Fibroblast of lung (primary cell): ENCODE measurements at places on chromosomes 11 and 22. TPM values are rescaled to one million over a fixed set of nuclear protein-coding genes. Genes with fewer than 3 reads are reported as not detected.
A peak's percentile ranks its signal among the peaks of the same experiment; 100 is the strongest.

The UCP3 gene
- 0.11 and 0.18 TPM in 2 replicates for polyA plus RNA-seq

The OR4D5 gene
- not detected in 2 replicates for polyA plus RNA-seq

The RAB38 gene
- 1.9 and 9.3 TPM in 2 replicates for polyA plus RNA-seq

The NCR3LG1 gene
- 5.2 and 6.0 TPM in 2 replicates for polyA plus RNA-seq

The JAML gene
- not detected in 2 replicates for polyA plus RNA-seq

DNA sequence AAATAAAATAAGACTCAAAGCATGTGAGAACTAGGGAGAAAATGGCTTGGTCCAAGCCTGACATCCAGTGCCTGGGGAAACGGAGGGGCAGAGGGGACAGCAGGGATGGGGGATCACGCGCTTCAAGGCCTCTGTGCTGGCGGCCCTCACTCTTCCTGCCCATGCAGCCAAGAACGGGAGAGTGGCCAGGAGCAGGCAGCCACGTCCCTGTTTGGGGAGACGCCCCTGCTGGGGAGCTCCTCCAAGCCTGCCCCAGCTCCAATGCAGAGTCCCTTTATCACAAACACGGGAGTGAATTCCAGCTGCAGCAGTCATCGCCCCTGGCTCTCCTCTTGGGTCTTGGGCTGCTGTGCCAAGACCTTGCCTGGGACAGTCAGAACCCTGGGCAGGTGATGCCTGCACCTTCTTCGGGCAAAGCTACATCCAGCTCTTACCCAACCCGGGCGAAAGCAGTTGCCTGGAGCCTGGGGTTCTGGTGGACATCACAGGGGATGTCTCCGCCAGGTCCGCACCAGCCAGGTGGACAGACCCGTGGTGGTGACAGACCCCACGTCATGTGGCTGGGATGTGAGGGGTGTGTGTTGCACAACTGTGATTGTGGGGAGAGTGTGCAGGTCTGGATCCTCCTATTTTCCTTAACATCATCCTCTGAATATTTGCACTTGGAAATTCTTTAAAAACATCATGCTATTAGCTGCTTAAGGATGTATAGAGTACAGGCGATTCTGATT lies 1391.3 kb downstream of the BRD1 start:
- DNase-seq: no peak

GRCh38 chr22:37749831-37750595 lies 53.2 kb downstream of the TRIOBP start:
- DNase-seq: peak; percentile 67

GRCh38 chr22:27972732-27973698 lies 54.0 kb upstream of the PITPNB start:
- DNase-seq: peak; percentile 45

DNA sequence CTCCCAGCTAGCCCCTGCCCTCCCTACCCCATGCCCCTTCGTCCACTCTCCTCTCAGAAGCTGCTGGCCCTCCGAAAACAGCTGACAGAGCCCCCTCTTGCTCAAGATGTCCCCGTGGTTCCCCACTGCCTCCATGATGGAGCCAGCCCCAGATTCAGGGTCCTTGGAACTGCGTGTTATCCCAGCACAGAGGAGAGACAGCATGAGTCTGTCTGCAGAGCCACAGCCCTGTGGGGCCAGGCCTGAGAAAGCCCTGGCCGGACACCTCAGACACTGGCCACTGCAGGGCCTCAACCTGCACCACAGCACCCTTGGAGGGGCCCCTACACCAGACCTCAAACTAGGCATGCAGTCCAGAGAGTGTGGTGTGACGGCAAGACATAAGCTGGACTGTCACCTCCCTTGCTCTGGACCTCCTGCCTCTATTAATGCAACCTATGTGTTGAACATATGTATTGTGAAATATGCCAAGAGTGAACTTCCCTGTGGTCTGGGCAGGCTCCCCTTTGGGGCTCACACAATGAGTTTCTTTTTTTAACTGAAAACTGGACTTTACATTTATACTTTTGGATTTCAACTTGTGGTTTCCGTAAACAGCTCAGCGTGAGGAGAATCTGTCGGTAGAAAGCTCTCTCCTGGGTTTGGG lies 9.6 kb downstream of the PNPLA5 start:
- DNase-seq: no peak

GRCh38 chr11:85776951-85777602 lies 33.9 kb downstream of the SYTL2 start:
- DNase-seq: no peak

DNA sequence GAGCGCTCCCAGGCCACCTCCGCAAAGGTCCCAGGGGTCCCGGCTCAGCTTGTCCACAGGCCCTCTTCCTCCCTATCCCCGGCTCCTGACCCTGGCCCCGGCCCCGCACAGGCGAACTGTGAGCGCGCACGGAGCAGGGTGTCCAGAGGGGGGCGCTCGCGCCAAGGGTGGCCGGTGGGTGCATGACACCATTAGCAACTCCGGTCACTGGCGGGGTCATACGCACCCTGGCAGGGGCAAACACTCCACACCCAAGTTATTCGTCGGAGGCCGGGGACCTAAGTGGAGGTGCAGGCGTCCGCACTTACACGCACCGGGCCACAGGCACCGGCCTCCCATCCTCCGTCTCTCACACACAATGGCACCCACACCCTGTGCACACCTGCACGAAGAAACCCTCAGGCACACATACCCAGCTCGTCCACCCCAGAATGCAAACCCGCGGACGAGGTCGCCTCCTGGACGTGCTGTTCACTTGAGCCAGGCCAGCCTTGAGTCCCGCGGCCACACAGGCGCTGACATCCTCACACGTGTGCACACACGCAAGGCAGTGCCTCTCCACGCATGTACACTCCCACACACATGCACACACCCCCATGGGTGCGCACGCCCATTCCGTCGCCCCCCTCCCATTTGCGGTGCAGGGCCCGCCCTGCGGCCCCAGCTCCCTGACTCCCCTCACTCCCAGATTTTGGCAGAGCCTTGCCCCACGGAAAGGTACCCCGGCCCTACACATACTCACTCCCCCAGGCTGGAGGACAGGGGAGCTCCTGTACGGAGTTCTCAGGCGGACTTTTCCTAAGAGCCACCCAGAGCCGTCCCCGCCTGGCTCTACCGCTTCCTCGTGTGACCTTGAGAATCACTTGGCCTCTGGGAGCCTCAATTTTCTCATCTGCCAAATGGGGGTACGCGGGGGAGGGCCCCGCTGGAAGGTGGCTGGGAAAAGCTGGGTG lies at the start of gene RASGRP2:
TSS of gene RASGRP2 (minus strand) at position 552 of the 953 bp plus-strand sequence. CDS start 1,276 bp downstream, outside the sequence.
- no peak for DNase-seq

DNA sequence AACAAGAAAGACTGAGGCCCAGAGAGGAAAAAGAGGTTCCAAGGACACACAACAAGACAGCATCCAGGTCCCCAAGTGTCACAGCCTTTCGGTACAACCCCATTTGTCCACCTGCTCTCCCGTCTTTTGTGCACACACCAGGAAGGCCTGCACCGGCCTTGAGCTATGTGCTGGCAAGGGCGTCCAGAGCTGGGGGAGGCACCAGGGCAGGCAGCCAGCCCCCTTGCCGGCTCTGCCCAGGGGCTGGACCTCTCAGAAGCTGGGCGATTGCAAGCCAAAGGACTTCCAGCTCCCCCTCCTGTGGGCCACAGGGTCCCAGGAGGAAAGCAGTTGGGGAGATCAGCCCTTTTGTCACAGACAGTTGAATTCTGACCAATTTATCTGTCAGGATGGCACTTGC lies 210.5 kb downstream of the MN1 start:
- DNase-seq: no peak

DNA sequence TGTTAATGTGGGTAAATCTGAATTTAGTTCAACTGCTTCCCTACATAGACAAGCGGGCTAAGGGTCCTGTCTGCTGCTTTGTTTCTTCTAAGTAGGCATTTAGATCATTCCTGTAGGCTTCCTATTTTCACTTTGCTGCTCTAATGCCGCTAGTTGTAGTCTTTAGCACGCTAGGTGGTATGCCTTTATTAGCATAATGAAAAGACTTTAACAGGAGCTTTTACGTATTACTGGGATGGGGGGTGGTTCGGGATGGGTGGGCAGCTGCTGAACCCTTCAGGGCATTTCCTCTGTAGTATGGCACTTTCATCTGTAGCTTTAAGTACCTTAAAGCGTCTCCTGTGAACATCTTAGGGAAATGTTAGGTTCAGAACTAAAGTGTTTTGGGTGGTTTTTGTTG lies 85.3 kb downstream of the GGT1 start:
- no peak for DNase-seq

GRCh38 chr11:126112547-126112946 lies 49.9 kb upstream of the CDON start:
- DNase-seq: no peak

DNA sequence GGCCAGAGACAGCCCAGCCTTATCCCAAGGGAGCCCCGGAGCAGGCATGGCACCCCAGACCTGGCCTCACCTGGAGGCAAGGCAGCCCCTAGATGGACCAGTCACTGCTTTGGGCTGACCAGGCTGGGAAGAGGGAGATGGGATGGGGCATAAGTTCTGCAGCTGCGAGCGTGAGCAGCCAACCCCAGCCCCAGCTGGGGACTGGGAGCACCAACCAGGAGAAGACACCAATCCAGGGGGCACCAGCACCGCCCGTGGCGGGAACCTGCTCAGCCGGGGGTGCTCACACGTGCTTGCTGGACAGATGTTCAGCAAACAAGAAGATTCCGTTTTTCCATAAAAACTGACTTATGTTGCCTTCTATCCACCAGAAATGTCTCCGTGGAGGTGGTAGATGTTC lies 16.2 kb upstream of the FADD start:
- DNase-seq: no peak

GRCh38 chr22:37209140-37209845 lies 3.0 kb downstream of the SSTR3 start:
- no peak for DNase-seq

DNA sequence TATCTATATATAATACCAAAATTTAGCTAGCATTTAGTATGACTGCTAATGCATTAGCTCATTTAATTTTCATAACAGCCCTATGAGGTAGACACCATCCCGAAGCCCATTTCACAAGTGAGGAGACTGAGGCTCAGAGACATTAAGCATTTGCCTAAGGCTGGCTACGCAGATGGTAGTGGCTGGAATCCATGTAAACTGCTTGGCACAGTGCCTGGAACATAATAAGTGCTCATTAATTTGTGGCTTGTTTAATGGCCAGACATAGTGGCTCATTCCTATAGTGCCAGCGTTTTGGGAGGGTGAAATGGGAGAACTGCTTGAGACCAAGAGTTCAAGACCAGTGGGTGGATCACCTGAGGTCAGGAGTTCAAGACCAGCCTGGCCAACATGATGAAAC lies 17.8 kb upstream of the TP53I11 start:
- DNase-seq: no peak

DNA sequence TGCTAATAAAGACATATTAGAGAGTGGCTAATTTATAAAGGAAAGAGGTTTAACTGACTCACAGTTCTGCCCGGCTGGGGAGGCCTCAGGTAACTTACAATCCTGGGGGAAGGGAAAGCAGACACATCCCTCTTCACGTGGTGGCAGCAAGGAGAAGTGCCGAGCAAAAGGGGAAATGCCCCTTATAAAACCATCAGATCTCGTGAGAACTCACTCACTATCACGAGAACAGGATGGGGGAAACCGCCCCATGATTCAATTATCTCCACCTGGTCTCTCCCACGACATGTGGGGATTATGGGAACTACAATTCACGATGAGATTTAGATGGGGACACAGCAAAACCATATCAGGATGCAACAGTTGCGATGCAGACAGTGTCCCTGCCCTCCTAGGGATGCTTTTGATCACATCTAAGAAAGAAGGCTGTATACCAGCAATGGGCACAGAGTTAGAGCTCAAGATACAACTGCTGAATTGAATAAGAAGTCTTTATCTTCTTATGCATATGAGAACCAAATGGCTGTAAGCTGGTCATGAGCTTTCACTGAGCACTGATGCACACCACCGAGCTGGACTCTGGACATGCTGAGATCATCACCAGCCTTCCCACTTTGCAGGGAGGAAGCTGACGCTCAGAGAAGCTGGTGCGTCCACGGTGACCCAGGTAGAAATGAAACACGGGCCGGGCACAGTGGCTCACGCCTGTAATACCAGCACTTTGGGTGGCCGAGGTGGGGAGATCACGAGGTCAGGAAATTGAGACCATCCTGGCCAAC lies 255.2 kb downstream of the MN1 start:
- no peak for DNase-seq

DNA sequence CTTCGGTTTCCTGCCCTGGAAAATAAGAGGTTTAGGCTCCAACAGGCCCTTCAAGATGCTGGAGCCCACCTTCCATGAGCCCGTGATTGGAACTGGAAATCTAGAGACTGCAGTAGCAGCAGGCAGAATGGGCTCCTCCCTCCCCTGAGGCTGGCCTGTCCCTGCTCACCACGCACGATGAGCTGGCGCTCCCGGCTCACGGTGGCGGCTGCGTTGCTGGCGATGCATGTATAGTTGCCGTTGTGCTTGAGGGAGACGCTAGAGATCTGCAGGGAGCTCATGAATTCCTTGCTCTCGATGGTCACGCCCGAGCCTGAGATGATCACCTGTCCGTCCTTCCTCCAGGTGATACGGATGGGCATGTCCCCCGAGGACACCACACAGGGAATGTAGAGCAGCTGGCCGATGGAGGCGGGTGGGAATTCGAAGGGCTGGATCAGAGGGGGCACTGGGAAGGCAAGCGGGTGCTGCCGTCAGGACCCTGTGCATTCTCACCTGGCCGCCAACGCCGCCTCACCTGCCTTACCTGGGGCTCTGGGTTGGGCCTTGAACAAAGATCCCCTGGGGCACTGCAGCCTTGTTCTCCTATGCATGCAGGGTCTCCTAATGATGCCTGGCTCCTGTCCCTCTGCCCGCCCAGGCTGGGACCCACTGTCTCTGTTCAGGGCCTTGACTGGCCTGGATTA lies 177.8 kb downstream of the CEP164 start:
- DNase-seq: no peak

GRCh38 chr11:2783536-2784082 lies 83.8 kb upstream of the KCNQ1OT1 start:
- peak; percentile 60 for DNase-seq

DNA sequence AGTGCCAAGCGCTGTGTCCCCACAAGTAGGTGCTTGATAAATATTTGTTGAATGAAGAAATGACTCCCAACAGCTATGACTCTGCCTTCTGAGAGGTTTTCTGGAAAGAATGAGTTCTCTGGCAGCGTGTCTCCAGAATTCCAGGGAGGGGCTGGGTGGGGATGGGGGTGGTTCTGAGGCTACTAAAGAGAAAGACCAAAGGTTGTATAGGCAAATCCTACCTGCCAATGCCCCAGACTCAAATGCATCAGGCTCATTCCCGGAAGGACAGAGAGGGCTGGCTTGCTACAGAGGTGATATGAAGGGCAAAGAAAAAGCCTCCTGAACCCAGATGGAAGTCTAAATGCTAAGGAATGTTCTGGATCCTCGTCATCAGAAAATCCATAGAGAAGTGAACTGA lies 1.9 kb downstream of the DUSP18 start:
- no peak for DNase-seq

DNA sequence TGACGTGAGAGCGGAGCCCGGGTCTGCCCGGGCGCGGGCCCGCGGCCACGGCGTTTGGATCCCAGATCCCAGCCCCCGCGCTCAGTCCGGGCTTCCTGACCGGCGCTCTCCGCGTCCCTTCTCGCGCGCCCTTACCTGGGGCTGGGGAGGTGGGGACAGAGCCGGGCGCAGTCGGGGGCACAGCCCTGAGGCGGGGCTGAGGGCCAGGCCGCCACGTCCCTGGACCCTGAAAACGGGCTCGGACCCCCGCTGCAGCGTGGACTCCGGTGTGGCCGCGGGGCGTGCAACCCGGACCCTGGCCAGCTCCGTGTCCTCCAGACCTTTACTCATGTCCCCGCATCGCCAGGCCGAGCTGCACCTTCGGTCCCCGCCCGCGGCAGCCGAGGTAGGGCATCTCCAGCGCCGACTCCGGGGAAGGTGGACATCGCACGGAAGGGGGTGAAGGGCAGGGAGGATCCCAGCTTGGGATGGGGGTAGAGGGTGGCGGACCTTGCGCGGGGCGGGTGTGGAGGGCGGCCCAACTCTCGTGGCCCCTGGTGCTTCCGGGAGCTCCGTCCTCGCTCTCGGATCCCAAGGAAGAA lies 9.9 kb upstream of the AIFM3 start:
- peak; percentile 9 for DNase-seq

- no peak for DNase-seq
These were observed 243.5 kb downstream of the SBF2 start for GRCh38 chr11:10050561-10050960.
